ENCODE measurements at places on chromosomes 6 and 20.

DNA sequence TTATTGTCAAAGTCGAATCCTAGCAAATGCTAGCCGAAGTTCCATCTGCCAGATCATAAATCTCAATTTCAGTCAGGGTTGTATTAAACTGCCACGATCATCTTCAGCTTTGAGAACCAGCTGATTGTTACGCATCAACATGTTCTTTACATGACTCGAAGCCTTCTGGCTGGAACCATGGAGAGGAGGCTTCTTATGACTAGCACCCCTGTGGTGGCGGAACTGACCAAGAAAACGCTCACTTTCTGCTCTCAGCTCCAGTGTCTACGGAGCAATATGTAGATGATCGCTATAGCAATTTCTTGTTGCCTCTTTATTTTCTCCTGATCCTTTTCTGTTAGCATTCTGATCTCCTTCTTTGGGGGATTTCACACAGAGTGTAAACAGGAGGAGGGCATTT lies 479.4 kb upstream of the SLC35B3 start:
- no peak for DNase-seq

DNA sequence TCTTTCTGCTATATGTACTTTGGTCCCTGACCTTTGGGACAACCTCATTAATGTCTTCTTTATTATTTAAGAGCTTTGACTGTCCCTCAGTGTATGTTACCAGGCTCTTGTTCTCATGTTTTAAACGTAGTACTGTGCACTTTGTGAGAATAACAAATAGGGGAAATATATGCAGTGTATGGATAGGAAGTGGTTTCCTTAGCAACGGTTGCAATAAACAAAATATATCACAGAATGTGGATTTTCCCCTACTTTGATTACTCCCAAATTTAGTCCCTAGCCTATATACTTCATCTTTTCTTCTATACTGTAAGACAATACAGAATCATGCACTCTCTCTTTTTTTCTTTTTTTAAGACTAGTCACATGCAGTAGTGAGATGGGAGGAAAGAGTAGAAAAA lies 123.8 kb upstream of the AKIRIN2 start:
- DNase-seq: no peak

DNA sequence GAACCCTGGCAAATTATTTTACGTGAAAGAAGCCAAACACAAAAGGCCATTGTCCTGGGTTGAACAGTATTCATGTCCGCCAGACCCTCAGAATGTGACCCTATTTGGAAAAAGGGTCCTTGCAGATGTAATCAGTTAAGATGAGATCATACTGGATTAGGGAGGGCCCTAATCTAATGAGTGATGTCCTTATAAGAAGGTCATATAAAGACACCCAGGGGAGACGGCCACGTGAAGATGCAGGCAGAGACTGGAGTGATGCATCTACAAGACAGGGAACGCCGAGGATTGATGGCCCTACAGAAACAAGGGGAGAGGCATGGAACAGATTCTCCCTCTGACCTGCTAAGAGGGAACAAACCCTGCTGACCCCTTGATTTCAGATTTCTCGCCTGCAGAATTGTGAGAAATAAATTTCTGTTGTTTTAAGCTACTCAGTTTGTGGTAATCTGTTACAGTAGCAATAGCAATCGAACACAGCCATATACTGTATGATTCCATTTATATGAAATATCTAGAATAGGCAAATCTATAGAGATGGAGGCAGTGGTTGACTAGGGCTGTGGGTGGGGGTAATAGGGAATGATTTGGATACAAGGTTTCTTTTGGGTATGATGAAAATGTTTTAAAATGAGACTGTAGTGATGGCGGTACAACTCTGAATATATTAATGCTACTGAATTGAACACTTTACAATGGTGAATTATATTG lies 132.9 kb upstream of the NUP153 start:
- no peak for DNase-seq

- DNase-seq: no peak
Measured at GRCh38 chr6:6405031-6405430, 84.6 kb upstream of the F13A1 start.

DNA sequence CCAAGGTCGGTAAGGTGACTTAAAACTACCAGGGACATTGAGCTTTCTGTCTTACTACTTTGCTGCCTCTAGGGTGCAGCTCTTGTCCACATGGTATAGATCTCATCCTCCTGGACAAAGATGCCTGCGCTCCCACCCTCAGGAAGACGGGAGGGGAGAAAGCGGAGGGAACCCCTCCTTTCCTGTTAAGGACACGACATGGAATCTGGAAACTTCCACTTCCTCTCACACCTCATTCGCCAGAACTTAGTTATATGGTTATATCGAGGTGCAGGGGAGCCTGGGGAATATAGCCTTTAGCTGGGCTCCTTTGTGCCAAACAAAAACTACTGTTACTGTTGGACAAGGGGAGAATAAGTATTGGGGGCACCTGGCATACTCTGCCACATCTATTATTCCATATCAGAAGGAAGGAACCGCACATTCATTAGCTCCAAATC lies 224.3 kb upstream of the TSHZ2 start:
- no peak for DNase-seq

Data from activated gamma-delta T cell (primary cell).